Urinary bladder (tissue), 4 donors: ENCODE measurements at places on chromosomes 4 and X. TPM values are rescaled to one million over a fixed set of nuclear protein-coding genes. Genes with fewer than 3 reads are reported as not detected.

NPY2R gene
- 0.24 TPM for polyA plus RNA-seq

SMIM10L2A gene
- polyA plus RNA-seq, result 1.4 TPM

HELQ gene
- 12.8 TPM for polyA plus RNA-seq

LEF1 gene
- 7.7 TPM for polyA plus RNA-seq

TENT5D gene
- polyA plus RNA-seq, result not detected

LINC00632 gene
- 2.0 TPM for polyA plus RNA-seq
